Mesenchymal stem cell (in vitro differentiated cells and primary cell): ENCODE measurements at places on chromosomes 3 and 15.

DNA sequence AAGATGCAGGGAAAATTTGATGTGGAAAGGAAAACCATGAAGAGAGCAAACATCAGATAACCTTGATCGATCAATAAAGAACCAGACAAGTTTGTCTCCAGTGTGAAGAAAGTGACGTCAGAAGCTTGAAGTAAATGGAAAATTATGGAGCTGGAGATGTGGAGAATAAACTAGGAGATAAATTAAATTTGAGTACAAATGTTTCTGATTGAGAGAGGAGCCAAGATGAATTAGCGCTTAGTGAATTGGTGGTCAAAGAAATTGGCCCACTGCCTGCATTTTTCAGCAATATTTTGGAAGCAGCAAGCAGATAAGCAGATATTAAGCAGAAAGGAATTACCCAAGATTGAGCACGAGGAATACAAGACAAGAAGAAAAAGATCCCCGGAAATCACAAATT, 567.3 kb upstream of the ZNF385D start:
- no peak for DNase-seq

GRCh38 chr3:59895972-59896371, 846.1 kb upstream of the CFAP20DC start:
- no peak for DNase-seq

DNA sequence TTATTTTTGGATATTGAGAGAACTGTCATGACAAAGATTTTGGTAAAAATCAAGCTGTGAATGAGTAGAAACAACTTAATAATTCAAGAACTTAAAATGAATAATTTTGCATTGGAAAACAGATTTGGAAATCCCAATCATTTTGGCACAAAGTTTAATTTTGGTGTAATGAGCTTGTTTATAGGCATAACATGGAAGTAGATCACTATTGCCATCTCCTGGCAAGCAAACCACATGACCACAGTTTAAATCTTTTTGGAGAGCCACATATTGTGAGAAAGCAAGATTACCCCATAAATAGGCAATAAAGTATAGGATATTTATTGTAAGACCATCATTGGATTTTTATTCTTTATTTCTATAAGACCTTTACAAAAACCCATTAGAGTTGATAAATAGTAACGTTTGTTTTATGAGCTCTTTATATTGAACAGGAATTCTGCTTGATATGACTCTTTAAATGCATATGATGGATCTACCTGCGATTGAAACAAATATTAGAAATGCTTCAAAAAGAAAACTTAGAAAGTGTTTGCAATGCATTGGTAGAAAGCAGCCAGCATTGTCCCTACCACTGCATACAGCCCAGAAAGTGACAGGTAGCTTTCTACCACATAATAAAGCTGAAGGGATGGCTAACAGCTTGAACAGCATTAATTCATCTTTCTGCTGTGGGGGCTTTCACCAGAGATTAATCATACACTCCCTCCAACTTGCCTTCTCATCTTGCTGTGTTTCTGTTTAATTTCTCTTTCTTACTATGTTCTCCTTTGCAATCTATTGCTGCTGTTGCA, 766.8 kb downstream of the TBL1XR1 start:
- peak; percentile 57 for DNase-seq

- no peak for DNase-seq
These were observed 109.7 kb upstream of the FAM3D start for GRCh38 chr3:58776231-58776630.

DNA sequence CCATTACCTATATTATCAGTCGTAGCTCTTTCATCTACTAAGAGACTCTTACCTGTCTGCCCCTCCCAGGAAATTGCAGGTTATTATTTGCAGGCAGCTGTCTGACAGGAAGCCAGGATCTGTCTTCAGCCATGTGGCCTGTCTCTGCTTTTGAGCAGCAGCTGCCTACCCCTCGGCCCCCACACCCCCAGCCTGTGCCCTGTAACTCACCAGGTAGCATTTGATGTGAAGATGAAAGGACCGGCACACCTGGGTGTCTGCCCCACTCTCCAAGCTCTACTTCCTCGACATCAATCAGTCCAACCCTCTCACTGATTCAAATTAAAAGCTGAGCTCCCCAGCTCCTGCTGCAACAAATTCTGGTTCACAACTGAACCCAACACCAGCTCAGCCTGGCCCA, 197.2 kb upstream of the CTNNB1 start:
- DNase-seq, result no peak

DNA sequence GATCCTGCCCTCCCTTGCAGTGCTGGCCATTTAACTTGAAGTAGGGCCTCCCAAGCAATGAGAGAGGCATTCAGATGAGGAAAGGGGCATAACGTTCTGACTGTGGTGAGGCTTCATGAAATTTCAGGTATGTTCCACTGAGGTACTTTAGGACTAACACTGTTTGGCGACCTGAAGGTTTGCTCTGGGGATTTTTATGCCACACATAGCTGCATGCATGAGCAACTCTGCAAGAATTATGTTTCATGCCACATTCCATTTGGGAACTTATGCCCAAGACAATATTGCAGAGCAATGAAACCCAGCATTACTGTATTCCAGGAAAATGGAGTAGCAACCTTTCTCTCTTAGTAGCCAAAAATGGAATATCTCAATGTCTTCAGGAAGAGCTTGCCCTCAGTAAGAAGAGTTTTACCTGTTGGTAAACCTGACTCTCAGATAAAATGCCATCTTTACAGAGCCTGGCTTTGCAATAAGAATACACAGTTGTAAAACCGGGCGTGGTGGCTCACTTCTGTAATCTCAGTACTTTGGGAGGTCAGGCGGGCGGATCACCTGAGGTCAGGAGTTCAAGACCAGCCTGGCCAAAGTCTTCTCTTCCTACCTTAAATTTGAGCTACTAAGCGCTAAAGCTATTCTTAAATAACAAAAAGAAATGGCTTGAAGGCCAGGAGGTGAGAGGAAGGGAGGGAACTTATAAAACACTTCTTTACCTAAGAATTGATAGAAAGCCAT, 16.7 kb upstream of the TBL1XR1 start:
- DNase-seq, result no peak

GRCh38 chr3:17935222-17935621, 192.8 kb upstream of the TBC1D5 start:
- no peak for DNase-seq

DNA sequence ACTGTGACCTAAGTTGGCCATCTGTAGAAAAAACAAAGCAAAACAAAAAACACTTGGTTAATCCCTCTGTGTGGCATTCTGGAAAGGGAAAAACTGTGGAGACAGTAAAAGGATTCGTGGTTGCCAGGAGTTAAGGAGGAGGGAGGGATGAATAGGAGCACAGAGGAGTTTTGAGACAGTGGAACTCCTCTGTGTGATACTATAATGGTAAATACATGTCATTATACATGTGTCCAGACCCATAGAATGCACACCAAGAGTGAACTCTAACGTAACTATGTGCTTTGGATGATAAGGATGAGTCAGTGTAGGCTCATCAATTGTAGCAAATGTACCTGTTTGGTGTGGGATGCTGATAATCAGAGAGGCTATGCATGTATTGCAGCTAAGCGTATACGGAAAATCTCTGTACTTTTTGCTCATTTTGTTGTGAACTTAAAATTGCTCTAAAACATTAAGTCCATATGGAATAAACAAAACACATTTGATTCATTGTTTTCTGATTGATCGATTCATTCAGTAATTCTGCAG, 33.4 kb downstream of the RAP2B start:
- no peak for DNase-seq

- peak; percentile 66 for DNase-seq
These were observed 36.3 kb upstream of the TMC3 start for GRCh38 chr15:81410318-81410753.

DNA sequence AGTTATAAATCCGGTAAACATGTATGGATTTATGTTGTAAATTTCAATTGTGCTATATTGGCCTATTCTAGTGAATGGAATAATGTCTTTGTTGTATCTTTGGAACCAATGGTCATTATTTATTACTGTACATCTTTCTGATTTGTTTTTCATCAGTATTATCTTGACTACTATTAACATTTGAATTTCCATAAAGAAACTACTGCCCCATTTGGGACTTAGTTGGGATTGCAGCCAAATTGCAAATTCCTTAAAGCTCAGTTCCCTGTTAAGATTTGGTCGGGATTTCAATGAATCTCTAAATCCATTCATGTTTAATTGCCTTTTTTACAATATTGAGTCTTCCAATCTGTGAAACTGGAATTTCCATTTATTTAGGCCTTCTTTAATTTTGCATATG, 822.4 kb upstream of the CADM2 start:
- no peak for DNase-seq

DNA sequence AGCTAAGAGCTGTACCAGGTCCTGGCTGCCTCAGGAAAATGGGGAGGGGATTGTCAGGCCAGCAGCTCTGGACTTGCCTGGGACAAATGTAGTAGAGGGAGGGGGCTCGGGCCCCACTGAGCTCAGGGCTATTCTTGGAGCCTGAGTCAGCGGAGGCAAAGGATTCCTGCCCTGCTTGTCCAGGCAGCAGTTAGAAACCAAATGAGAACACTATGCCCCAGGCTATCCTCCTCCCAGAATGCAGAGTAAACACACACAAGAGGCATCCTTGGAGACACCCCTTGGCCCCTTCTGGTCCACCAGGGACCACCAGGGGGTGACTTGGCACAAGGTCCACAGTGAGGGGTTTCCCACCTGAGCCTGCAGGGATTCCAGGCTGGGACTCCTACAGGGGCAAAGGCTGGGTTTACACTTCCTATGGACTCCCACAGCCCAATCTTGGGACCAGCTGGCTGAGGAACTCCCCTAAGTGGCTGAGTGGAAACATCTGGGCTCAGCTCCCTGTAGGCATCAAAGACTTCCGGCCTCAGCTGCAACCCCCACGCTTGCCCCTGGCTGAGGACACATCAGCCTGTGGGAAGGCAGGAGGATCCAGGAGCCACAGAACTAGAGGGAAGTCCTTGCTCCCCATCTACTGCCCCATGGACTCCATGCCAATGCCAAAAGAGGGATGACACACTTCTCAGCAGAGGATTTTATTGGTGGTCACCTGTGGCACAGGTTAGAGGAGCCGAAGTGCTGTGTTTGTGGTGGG, 3.4 kb upstream of the COL7A1 start:
- peak; percentile 98 for DNase-seq

- DNase-seq, result peak; percentile 71
These were observed 17.4 kb upstream of the ADPGK start for GRCh38 chr15:72800833-72801481.

- DNase-seq, result no peak
These were observed 7.4 kb downstream of the GLB1 start for GRCh38 chr3:33089515-33089914.

DNA sequence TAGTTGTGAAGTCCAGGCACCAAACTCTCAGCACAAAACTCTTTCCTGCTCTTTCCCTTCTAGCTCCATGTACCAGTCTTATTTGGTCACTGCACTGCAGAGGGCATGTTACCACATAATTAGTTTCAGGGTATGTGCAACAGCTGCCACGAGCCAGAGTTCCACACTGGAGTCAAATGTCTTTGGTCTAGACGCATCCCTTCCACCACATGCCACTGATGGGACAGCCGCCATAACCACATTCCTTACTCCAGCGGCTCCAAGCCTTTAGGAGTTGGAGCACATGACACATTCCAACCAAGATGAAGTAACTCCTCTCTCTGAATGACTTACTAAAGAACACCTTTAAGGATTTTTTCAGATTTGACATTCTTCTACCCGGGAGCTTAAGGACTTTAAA, 153.4 kb downstream of the ERC2 start:
- peak; percentile 49 for DNase-seq

DNA sequence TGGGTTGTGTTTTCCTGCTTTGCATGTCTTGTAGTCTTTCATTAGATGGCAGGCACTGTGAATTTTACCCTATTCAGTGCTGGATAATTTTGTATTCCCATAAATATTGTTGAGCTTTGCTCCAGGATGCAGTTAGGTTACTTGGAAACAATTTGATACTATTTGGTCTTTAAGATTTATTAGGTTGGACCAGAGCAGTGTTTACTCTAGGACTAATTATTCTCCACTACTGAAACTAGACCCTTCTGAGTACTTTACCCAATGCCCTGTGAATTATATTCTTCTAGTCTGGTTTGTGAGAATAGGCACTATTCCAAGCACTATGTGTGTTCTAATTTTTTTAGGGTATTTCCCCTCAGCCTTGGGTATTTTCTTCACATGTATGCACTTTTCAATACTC, 37.8 kb upstream of the TASOR start:
- DNase-seq, result no peak

DNA sequence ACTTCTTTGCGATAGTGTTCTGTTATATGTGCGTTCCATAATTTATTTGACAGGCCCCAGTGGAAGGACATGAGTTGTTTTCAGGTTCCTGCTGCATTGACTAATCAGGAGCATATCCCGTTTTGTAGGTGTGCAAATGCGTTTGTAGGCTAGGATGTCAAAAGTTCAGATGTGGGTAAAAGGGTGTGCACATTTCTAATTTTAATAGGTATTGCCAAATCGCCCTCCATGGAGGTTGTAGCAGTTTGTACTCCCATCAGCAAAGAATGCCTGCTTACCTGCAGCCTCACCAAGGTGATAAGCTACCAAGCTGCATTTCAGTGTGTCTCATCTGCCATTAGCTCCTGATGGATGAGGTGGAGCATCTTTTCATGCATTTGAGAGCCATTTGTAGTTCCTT, 36.3 kb downstream of the KLF13 start:
- no peak for DNase-seq

- no peak for DNase-seq
These were observed 196.4 kb downstream of the RORA start for GRCh38 chr15:61032600-61033286.

DNA sequence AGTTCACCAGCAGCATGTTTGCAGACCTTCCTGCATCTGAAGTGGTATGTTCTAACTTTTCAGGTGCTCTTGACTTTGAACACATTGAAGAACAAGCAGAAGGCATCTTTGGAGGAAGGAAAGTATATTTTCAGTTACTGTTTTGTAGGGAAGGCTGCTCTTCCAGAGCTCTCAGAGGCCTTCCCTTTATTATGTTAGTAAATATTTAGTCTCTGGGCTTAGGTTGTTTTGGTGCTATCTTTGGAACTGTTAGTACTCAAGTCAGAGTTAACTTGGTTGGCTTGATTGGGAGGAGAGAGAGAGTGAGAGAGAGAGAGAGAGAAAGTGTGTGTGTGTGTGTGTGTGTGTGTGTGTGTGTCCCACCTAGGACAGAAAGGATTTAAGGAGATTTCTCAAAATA, 188.2 kb downstream of the ITPR1 start:
- peak; percentile 48 for DNase-seq

GRCh38 chr15:90393040-90393439, 5.0 kb downstream of the IQGAP1 start:
- DNase-seq, result no peak

GRCh38 chr3:151468284-151468917, 7.5 kb upstream of the IGSF10 start:
- DNase-seq, result peak; percentile 69

- DNase-seq, result no peak
These were observed 2.9 kb downstream of the SLC22A13 start for GRCh38 chr3:38268522-38268921.
